Stimulated activated CD8-positive, alpha-beta memory T cell treated with anti-CD3 and anti-CD28 coated beads, Interleukin-4, amount 100 ng/mL, for 48 hours (primary cell): ENCODE measurements at places on chromosomes 7 and 10.

DNA sequence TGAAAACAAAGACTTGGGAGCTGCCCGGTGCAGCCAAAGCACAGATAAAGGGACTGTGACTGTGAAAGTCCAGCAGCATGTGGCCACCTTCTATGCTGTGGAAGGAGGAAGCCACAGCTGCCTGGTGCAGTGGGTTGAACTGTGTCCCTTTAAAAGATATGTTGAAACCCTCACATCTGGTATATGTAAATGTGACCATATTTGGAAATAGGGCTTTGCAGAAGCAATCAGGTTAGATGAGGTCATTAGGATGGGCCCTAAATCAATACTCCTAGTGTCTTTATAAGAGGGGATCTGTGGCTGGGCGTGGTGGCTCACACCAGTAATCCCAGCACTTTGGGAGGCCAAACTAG lies 136.9 kb downstream of the GLI3 start:
- no peak for DNase-seq

DNA sequence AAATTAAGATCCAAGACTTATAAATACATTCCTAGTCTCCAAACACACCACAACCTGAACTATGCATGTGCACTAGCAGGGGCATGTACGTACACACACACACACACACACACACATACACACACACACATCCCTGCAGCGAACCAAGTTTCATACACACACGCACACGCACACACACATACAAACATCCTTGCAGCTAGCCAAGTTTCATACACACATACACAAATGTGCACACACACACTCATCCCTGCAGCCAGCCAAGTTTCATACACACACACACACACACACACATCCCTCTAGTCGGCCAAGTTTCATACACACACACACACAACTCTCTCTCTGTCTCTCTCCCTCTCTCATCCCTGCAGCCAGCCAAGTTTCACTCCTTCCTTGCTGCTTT lies 82.7 kb upstream of the WIPF3 start:
- DNase-seq, result no peak

- DNase-seq, result no peak
These were observed 25.8 kb downstream of the PRTFDC1 start for GRCh38 chr10:24926557-24926956.

- no peak for DNase-seq
These were observed 86.6 kb downstream of the ABLIM1 start for GRCh38 chr10:114571316-114571999.

GRCh38 chr7:29327455-29327854 lies 132.9 kb downstream of the CHN2 start:
- no peak for DNase-seq

DNA sequence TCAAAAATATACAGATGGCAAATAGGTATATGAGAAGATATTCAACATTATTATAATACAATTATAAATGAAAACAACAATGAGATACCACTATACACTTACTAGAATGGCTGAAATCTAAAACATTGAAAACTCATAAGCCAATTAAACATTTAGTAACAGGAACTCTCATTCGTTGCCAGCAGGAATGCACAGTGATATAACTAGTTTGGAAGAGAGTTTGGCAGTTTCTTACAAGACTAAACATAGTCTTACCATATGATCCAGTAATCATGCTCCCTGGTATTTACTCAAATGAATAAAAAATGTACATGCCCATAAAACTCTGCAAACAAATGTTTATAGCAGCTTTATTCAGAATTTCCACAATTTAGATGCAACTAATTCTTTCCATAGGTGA lies 476.2 kb upstream of the COBL start:
- DNase-seq, result no peak

- DNase-seq, result no peak
These were observed 10.4 kb upstream of the IL15RA start for GRCh38 chr10:5987747-5988146.

GRCh38 chr7:156918635-156919034 lies 25.7 kb upstream of the LMBR1 start:
- DNase-seq, result no peak

DNA sequence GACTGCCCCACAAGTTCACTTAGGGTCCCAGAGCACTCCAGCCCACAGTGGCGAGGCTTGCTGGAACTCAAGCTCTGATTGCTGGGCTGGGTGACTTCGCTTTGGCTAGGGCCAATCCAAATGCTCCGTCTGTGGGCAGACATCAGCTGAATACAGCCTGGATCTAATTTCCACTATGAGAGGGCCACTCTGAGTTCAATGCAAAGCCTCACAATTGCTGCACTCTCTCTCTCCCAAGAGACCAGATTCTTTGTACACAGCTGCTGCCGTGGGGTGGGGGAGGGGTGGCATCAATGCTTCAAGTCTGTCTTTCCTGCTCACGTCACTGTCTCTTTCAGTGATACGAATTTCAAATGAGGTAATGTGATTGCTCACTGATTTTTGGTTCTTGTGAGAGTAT lies 47.3 kb upstream of the BPGM start:
- no peak for DNase-seq

- no peak for DNase-seq
These were observed 411.6 kb downstream of the PLXNA4 start for GRCh38 chr7:132164558-132165125.

DNA sequence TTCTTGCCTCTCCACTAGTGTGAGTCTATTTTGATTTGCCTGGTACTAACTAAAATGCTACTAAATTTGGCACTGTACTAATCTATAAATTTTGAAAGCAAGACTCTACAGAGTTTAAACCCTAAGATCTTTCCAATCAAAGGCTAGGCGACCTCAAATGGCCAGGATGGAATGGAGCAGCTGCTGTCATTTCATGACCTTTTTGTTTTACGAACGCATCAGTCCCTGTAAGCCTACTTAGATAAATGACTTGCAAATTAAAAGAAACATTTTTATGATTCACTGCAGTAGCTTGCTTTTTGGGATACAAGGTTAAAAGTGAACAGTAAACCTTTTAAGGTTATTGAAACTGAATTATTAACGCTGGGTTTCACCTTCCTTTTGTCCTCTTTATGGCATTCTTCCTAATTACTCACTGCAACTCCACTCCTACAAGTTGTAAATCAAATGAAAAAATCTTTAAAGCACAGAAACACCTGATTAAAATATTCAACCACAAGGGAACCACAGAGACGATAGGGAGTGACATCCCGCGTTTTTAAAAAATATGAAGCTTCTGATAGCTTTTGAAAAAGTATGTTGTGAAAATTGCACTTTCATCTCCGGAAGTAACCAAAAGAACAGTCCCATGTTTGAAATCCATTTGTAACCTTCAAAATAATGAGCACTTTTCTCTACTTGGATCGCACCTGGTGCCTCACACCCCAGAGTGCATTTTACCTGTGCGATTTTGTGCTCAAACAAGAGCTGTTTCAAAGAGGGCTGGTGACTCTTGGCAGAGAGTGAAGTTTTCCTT lies 595.1 kb downstream of the PARD3 start:
- DNase-seq, result no peak

GRCh38 chr7:80369321-80369720 lies 142.5 kb downstream of the GNAT3 start:
- no peak for DNase-seq

GRCh38 chr10:14476641-14477407 lies 146.1 kb upstream of the FRMD4A start:
- no peak for DNase-seq

DNA sequence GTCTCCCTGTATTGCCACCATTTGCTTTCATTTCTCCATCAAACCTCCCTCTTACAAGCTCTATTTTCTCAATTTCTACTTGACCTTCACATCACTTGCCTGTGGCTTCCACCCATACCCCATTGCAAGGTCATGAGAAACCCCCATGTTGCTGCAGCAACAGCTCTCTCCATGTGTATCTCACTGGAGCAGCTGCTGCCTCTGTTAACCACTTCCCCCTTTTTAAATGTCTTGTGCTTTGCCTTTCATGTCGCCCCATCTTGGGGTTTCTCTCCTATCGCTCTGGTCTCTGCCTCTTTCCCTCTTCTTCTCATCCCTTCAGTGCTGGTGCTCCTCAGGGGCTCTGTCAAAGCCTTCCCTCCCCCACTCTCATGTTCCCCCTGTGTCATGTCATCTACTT lies 148.8 kb downstream of the CHN2 start:
- no peak for DNase-seq

- DNase-seq, result no peak
These were observed 125.4 kb upstream of the BET1 start for GRCh38 chr7:94129443-94130140.
